Right atrium auricular region (tissue), 2 donors: ENCODE measurements at places on chromosomes 5 and 9. TPM values are rescaled to one million over a fixed set of nuclear protein-coding genes. Genes with fewer than 3 reads are reported as not detected.

Gene SPATA31A3
- total RNA-seq: not detected

Gene LRSAM1
- total RNA-seq: 23.1 TPM

GRCh38 chr5:56269216-56269927 is 36.2 kb upstream of the ANKRD55 start:
- H3K27me3 ChIP-seq: no peaks in the 10 kb centered on the region
- H3K36me3 ChIP-seq: no peaks in the 10 kb centered on the region
- H3K4me1 ChIP-seq: no peaks in the 10 kb centered on the region
- H3K4me3 ChIP-seq: no peak overlapping the region
- DNase-seq: no peak

GRCh38 chr5:66009277-66009676 is 82.9 kb downstream of the ERBIN start:
- no peaks in the 10 kb centered on the region for H3K4me1 ChIP-seq
- H3K4me3 ChIP-seq: no peak overlapping the region
- H3K36me3 ChIP-seq: no peaks in the 10 kb centered on the region
- H3K27ac ChIP-seq: no peak overlapping the region
- DNase-seq: no peak
- no peaks in the 10 kb centered on the region for H3K27me3 ChIP-seq

DNA sequence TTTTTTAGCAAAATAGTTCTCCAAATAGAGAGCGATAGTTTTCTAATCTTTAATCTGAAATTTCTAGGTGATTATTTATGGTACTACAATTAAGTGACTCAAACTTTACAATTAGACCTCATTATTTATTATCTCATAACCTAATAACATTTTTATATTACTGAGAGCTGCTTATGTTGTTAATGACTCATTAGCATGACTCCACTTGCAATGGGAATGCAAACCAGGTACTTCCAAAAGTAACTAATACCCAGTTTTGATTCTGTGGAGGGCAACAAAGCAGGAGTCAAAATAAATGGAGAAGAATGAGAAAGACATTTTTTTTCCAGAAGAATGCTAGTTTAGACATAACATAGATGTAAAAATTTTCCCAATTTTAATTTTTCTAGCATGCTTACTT is 466.0 kb downstream of the PLK2 start:
- no peaks in the 10 kb centered on the region for H3K27me3 ChIP-seq
- no peaks in the 10 kb centered on the region for H3K36me3 ChIP-seq
- no peaks in the 10 kb centered on the region for H3K4me1 ChIP-seq
- H3K27ac ChIP-seq: no peak overlapping the region
- DNase-seq: no peak

Gene GAS1
- 78.6 TPM for total RNA-seq

- DNase-seq: no peak
- no peak overlapping the region for H3K27ac ChIP-seq
- no peaks in the 10 kb centered on the region for H3K27me3 ChIP-seq
- no peaks in the 10 kb centered on the region for H3K36me3 ChIP-seq
These were observed 1.6 kb downstream of the ARSI start for GRCh38 chr5:150301170-150301505.

DNA sequence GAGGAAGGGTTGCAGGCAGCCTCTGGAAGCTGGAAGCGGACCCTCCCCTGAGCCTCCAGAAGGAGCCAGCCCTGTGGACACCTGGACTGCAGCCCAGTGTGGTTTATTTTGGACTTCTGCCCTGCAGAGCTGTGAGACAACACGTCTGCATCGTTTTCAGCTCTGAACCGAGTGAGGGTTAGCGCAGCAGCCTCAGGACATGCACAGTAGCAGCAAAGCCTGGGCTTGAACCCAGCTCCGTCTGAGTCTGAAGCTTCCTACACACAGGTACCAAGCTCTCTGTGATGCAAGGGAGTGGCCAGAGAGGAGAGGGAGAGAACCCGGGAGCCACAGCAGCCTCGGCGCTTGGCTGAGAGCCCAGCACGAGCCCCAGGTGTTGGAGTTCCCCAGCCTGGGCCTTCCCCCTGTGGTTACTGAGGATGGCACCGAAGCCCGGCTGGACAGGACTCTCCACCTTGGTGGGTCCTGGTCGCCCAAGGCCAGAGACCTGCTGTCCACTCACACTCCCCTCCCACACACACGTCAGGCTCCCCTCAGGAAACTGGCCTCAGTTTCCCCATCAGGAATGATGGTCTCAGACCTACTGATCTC is 128.2 kb downstream of the OLFM1 start:
- DNase-seq: no peak
- no peak overlapping the region for H3K4me3 ChIP-seq
- H3K27me3 ChIP-seq: no peaks in the 10 kb centered on the region
- no peaks in the 10 kb centered on the region for H3K36me3 ChIP-seq
- no peaks in the 10 kb centered on the region for H3K4me1 ChIP-seq
- peak overlapping the region; percentile 29 for H3K27ac ChIP-seq

Gene SLC23A1
- not detected for total RNA-seq

Gene SERF1A
- total RNA-seq: 9.5 TPM

Gene ANKRD34B
- total RNA-seq: not detected

GRCh38 chr5:129079496-129079895 is 15.1 kb upstream of the ISOC1 start:
- no peaks in the 10 kb centered on the region for H3K27me3 ChIP-seq
- no peaks in the 10 kb centered on the region for H3K4me1 ChIP-seq
- H3K36me3 ChIP-seq: no peaks in the 10 kb centered on the region
- H3K27ac ChIP-seq: no peak overlapping the region
- no peak overlapping the region for H3K4me3 ChIP-seq

Gene KYAT1
- 15.1 TPM for total RNA-seq

- no peak overlapping the region for H3K4me3 ChIP-seq
- H3K27ac ChIP-seq: peak overlapping the region; percentile 56
- no peaks in the 10 kb centered on the region for H3K36me3 ChIP-seq
- peaks cover 55% of the 10 kb centered on the region for H3K4me1 ChIP-seq
- no peaks in the 10 kb centered on the region for H3K27me3 ChIP-seq
These were observed 93.6 kb downstream of the SH3TC2 start for GRCh38 chr5:148969291-148969690.

GRCh38 chr5:43275391-43275790 is 37.8 kb downstream of the HMGCS1 start:
- H3K27ac ChIP-seq: no peak overlapping the region
- no peak for DNase-seq
- H3K4me3 ChIP-seq: no peak overlapping the region

Gene ZFP2
- total RNA-seq: 0.43 TPM
